ENCODE measurements at places on chromosomes 2 and 18. TPM values are rescaled to one million over a fixed set of nuclear protein-coding genes. Genes with fewer than 3 reads are reported as not detected.

NT5DC4 gene
- total RNA-seq, result not detected

GRCh38 chr2:146388757-146389156 is 1456.1 kb upstream of the ACVR2A start:
- DNase-seq, result no peak

DNA sequence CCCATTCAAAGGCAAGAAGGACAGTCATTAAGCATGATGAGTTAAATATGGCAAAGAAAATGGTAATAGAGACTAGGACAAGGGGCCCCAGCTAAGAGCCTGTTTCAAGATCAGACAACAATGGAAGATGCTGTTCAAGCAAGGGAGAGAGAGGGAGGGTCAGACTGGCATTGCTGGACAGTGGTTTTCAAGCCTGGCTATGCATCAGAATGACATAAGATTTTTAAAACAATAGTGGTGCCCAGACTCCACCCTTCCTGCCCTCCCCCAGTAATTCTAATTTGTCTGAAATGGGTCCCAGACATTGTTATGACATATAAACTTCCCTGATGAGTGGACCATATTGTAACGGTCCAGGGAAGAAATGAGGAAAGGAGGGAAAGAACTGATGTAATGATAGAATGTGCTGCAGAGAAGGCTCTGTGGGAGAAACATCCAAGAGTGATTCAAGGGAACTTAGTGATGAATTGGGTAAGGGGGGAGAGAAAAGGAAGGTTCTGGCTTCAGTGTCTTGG is 112.9 kb upstream of the TRIB2 start:
- no peak for DNase-seq

- DNase-seq, result no peak
Observed at GRCh38 chr18:59837586-59837985, 62.2 kb upstream of the PMAIP1 start.

TRIM54 gene
- not detected for total RNA-seq

All from breast epithelium (tissue), 4 donors.